ENCODE measurements at places on chromosomes 2 and 18. TPM values are rescaled to one million over a fixed set of nuclear protein-coding genes. Genes with fewer than 3 reads are reported as not detected.
A peak's percentile ranks its signal among the peaks of the same experiment; 100 is the strongest.

DNA sequence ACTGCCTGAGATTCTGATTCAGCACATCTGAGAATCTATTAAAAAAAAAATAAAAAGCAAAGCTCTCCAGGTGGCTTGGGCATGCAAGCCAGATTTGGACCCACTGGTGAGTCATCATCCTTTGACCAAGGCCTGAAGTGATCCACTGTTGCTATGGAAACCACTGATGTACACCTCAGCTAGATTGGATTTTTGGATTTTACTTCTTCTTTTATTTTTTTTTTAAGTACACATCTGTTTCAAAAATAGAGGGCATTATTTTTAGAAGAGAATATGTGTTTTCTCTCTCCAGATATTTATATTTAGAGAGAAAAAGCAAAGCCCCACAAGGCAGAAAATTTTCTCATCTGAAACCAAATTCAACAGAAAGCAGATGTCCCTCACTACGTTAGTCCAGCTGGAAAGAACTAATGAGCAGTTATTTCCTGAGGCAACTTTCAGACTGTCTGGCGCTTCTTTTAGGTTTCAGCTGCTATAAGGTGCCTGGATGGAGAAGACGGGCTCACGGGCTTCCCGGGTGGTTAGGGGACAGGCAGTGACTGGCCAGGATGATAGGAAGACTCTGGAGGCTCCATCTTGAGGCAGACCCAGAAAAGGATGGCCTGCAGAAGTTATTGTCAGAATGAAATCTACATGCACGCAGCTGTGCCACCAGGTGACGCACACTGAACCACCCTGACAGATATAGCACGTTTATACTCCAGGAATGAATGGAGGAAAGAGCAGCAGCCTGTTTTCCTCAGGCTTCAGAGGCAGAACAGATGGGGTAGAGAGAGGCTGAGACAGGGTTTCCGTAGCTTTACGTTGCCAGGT is 50.5 kb downstream of the MRPL35 start:
- peak; percentile 44 for DNase-seq

The SEPTIN10 gene
- total RNA-seq, result 74.4 TPM

The TMEM37 gene
- total RNA-seq, result 9.5 TPM

GRCh38 chr2:215354771-215355695 is 43.2 kb downstream of the ATIC start:
- no peak for DNase-seq

GRCh38 chr2:176704282-176704858 is 435.1 kb downstream of the MTX2 start:
- no peak for DNase-seq

The OSR1 gene
- total RNA-seq, result 11.5 TPM

The POLR1A gene
- total RNA-seq, result 33.5 TPM

The CCDC178 gene
- total RNA-seq, result 5.1 TPM

The CCDC148 gene
- total RNA-seq, result 6.6 TPM

GRCh38 chr2:157784169-157784822 is 91.8 kb downstream of the ACVR1 start:
- no peak for DNase-seq

The DTNA gene
- 30.0 TPM for total RNA-seq

- no peak for DNase-seq
Measured at GRCh38 chr2:23069923-23070322, 315.1 kb upstream of the KLHL29 start.

The CD28 gene
- 2.9 TPM for total RNA-seq

- DNase-seq, result no peak
Measured at GRCh38 chr18:76461148-76461547, 33.9 kb downstream of the ZNF516 start.

GRCh38 chr2:1975060-1975459 is 230.7 kb upstream of the PXDN start:
- no peak for DNase-seq

The ANKRD44 gene
- total RNA-seq, result 20.8 TPM

- DNase-seq, result no peak
Measured at GRCh38 chr18:63972002-63972376, 2.1 kb downstream of the SERPINB8 start.
